ENCODE measurements at places on chromosomes 3 and 15.

DNA sequence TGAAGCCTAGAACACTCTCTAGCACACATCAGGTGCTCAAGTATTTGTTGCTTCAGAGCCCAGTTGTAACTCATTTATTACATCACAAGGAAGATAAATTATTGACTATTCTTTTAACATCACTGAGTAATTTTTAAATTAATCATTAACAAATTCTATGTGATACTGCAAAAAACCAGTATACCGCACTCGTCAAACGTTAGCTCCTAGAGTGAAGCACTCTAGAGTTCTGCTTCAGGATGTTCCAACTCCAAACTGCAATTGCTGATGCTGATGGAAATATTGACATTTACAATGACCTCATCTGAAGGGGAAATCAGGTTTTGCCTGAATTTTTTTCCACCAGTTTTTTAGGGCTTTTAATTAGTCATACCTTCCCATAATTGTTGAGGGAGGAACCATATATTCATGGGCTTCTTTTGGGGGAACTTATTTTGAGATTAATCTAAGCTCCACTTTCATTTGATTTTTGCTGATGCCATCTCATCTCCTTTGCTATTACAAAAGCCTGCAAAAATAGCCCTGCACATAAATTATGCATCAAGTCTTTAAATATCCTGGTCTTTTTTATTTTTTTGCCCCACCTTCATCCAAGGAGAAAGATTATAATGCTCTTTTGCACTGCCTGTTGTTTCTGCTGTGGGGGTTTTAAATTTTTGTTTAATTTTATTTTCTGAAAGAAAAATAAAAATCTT is 123.0 kb upstream of the STAC start:
- DNase-seq, result no peak

DNA sequence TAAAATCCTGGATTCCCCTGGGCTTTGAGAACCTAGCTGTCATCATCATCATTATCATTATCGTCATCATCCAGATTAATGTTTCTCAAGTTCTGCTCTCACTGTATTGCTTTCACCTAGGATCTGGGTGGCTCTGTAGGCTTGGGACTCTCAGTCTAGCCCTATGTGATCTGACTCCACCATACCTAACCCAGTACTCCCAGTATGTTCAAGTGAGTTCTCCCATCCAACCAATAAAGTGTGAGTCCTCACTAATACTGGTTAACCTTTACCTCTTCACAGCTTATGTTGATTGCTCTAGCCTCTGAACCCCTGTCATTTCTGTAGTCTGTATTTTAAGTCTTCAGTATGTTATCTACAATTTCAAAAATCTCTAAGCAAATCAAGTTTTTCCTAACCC is 102.3 kb downstream of the NECTIN3 start:
- no peak for DNase-seq

GRCh38 chr3:121819236-121819635 is 15.6 kb downstream of the IQCB1 start:
- no peak for DNase-seq

DNA sequence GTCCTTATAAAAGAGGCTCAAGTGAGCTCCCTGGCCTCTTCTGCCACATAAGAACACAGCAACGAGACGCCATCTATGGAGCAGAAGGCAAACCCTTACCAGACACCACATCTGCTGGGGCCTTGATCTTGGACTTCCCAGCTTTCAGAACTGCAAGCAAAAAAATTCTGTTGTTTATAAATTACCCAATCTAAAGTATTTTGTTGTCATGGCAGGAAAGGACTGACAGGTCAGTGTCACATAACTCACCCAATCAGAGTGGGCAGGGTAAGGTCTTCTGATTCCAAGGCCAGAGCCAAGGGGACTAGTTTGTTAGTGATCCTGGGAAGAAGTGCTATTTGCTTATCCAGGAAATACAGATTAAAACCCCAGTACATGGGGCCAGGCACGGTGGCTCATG is 98.9 kb downstream of the HMG20A start:
- no peak for DNase-seq

- DNase-seq, result no peak
Observed at GRCh38 chr15:39127151-39127790, 453.6 kb upstream of the THBS1 start.

GRCh38 chr3:52444860-52445793 is at the start of gene SEMA3G:
SEMA3G (minus strand) TSS chr3:52445103; CDS start chr3:52445027, 76 bp downstream.
- peak; percentile 50 for DNase-seq

- DNase-seq, result no peak
Observed at GRCh38 chr3:72297481-72297880, 512.5 kb upstream of the PROK2 start.

Data from activated T-helper 1 cell treated with Interleukin-2 at 50 U/mL for 16 hours (primary cell).